RCC 7860 (cell line): ENCODE measurements at places on chromosomes 2 and 18.

GRCh38 chr2:233997707-233998106, 52.8 kb upstream of the SPP2 start:
- DNase-seq = no peak

DNA sequence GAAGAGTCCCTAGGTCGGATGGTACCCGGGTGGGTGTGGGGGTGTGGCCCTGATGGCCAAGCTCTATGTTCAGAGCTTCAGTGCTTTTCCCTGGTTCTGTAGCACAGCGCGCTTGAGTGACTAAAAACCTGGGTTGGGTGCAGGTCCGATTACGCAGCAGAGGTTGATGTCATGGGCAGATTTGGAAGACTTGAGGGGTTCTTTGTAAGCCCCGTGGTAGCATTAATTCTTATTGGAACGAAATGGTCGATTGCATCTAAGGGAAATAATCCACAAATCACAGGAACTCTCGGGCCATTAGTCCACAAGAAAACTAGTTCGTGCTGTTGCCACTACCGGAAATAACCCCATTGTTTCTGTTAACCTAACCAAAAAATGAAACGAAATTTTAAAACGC, 9.0 kb downstream of the HOXD8 start:
- no peak for DNase-seq

DNA sequence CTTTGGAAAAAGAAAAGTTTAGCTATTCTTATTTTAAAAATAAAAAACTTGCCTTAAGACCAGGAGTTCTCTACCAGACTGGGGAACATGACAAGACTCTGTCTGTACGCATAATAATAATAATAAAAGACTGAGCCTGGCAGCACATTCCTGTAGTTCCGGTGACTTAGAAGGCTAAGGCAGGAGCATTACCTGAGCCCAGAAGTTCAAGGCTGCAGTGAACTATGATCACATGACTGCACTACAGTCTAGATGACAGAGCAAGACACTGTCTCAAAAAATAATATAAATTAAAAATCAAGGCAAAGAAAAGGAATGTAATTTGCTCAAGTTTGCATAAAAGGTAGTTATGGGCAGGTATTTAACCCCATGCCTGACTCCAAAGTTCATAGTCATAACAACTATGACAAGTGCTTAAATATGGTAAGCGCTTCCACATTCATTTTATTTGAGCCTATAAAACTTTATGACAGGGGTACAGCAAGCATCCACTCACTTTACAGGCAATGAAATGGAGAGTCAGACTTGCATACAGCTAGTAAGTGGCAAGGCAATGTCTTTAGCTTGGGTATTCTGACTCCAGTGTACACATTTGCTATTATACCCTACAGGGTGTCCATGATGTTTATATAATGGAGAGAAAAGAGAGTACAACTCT, 1567.8 kb upstream of the PIK3C3 start:
- DNase-seq = no peak

- DNase-seq = no peak
Observed at GRCh38 chr2:60172801-60173200, 380.7 kb downstream of the BCL11A start.

GRCh38 chr2:114769110-114769509, 326.7 kb downstream of the DPP10 start:
- DNase-seq = no peak

- DNase-seq = no peak
Observed at GRCh38 chr18:58671632-58672564, 633 bp downstream of the MALT1 start.

GRCh38 chr2:177419274-177419673, 26.7 kb downstream of the AGPS start:
- DNase-seq = no peak
